ENCODE measurements at places on chromosomes 2 and 18.

- no peak for DNase-seq
Measured at GRCh38 chr2:173357346-173357745, 2.7 kb downstream of the CDCA7 start.

DNA sequence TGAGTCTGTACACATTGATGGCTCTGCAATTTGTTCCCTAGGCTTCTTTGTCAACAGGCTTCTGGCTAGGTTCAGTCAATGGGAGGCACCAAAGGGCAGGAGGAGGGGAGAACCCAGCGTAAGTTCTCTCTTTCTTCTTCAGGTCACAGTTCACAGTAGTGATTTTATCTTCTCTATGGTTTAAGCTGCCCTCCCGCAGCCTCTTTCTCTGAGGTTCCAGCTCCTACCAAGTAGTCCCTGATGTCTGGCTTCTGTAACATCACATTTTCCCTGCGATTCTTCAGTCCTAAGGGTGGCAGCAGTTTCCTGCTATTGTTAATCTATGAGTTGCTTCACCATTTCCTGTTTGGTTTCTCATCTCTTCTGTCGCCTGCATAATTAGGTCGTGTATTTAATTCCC is 107.4 kb downstream of the CPO start:
- DNase-seq, result no peak

- peak; percentile 91 for DNase-seq
Measured at GRCh38 chr2:217756375-217757107, 246.3 kb downstream of the TNS1 start.

- no peak for DNase-seq
Measured at GRCh38 chr2:230267556-230267955, 42.0 kb downstream of the SP140 start.

- DNase-seq, result no peak
Measured at GRCh38 chr2:164000176-164000575, 264.4 kb upstream of the FIGN start.

DNA sequence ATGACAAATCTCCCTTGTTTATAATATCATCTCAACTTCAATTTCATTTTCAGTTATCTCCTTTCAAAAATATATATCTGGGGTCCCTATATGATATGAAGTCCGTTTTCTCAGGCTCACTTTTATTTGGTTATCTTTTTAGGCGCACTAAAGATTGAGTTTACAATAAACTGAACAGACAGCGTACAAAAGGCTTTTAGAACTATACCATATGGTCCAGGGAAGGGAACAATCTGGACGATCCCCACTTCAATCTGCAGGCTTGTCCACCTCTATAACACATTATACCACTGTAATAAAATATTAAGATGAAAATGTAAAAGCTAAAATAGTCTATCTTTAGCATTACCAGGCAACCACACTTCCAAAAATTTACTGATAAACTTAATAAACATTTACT is 289.9 kb downstream of the ZEB2 start:
- DNase-seq, result no peak

- DNase-seq, result no peak
Measured at GRCh38 chr18:47754311-47755101, 176.0 kb downstream of the SMAD2 start.

DNA sequence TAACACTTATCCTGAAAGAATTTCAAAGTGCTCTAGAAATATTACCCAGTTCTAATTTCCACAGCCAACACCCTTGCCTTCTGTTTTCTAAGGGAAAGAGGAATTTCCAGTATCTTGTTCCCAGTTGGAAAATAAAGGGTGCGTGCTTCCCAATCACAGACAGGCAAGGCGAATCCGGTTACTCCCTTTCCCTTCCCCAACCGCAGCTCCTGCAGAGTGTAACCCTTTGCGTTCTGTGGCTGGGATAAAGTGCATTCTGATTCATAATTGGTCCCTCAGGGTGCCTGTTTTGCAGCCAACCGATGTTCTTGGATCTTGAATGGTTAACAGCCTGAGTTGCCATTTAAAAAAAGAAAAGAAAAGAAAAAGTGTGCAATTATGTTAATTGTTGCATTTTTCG is 40.6 kb upstream of the PGAP1 start:
- no peak for DNase-seq

GRCh38 chr2:187500585-187501359 is 52.7 kb upstream of the CALCRL start:
- DNase-seq, result no peak
